ENCODE measurements at places on chromosomes 3 and 15.

- no peak for DNase-seq
Observed at GRCh38 chr3:156617781-156618180, 56.6 kb upstream of the TIPARP start.

DNA sequence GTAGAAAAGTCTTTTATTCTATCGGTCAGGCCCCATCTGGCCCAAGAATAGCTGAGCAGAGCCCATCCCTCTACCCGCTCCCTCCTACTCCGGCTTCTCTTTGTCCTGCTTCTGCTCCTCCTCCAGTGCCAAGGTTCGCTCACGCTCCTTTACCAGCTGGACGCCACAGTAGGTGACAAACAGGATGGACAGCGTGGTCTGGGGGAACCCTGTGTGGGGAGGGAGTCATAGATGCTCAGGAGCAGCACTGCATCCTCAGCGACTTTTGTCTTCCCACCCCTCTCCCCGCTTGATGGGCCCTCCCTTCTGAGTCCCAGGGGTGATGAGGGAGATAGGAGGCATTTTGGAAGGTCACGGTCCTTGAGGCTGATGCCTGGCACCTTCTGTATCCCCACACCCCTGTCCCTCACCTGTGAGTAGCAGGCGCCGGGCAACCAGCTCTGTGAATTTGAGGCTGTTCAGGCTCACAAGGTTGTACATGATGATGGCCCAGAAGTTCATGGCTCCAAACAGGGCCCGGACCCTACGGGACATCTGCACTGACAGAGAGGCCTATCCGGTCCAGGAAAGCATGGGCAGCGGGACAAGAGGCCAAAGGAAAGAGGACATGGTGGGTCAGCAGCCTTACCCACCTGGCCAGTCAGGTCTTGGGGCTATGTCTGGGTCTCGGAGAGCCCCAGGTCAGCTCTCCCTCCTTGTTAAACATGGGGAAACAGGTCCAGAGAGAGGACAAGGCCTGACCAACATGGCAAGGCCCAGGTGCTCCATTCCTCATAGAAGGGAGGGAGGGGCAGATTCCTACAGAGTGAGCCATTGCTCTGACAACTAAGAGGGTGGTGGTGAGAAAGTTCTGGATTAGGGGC is 7.6 kb downstream of the KLHL40 start:
- no peak for DNase-seq

GRCh38 chr15:63600616-63601025 is 3.4 kb downstream of the FBXL22 start:
- DNase-seq, result peak; percentile 90

- no peak for DNase-seq
Observed at GRCh38 chr15:101351736-101352135, 56.7 kb upstream of the SNRPA1 start.

DNA sequence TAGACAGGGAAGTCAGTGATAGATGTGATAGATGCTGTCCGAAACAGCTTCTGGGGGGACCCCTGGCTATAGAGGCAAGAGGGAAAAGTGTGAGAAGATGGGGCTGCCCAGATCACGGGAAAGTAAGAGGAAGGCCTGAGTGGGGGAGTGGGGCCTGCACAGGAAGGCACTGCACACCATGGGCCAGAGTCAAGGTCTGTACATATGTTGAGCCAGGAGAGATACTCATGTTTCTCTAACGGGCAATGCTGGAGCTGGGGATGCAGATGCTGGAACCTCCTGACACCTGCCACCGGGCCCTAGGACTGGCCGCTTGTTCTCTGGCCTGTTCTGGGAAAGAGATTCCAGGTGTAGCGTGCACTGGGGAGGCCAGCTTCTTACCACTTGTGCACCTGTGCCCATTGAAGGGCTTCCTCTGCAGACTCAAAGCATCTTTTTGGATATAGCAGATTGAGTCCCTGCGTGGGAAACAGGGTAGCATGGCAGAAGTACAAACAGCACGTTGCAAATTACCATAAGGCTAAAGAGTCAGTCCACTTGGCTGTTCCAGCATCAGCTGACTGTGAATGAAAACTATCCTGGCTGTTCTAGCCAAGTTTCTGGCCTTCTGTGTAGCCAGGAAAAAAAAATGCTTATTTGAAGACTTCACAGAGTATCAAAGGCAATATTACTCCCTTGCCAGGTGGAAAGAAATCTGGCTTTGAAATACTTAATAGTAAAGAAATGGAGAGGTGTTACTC is 77.1 kb upstream of the GSK3B start:
- DNase-seq, result no peak

DNA sequence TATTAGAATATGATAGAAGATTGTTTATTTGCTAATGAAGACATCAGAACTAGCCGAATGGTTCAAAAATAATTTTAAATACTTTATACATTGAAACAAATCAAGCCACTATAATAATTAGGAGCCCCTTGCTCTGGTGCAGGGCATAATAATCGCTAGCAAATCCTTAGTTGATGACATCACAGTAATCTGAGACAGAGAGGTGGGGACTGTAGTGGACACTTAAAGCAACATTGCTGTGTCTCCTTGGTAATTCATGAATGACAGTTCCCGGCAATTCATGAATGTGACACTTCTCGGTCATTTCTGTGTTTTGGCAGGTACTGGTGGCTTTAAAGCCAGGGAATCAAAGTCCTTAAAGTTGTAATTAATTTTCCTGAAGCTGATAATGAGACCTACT is 114.3 kb downstream of the PPM1L start:
- no peak for DNase-seq

GRCh38 chr15:94277485-94277884 is 46.1 kb downstream of the MCTP2 start:
- DNase-seq, result no peak

DNA sequence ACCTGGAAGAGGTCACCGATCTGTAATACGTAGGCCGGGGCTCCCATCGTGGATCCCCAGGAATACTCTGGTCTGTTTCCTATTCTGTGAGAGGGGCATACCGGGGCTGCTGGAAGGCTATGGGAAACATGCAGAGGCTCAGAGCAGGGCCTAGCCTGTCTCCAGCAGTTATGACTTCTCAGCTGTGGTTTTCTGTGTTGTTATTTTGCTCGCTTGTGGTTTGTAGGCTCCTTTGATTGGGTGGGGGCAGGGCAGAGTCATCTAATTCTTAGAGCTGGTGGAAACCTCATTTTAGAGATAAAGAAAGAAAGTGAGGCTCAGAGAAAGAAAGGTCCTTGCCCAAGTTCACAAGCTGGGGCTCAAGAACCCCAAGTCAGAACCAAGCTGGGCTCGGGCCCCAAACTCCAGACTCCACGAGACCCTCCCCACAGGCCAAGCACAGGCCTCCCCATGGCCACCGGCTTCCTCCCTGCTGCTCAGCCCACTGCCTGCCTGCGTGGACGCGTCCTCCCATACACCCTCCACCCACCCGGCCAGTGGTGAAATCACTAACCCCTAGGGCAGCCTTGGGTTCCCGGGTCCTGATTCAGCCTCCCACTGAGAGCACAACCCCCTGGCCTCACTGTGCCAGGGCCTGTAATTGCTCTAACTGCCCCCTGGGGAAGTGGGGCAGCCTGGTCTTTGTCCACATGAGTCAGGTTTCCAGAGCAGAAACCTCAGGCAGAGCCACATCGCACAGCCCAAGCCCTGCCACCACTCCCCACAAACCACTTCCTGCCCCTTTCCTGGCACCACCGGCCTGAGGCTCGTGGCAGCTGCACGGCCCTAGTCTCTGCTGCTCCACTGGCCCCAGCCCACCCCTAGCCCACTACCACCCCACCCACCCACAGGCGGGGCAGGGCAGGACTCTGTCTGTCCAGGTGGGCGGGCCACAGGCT is 270.8 kb downstream of the UACA start:
- DNase-seq, result peak; percentile 82

DNA sequence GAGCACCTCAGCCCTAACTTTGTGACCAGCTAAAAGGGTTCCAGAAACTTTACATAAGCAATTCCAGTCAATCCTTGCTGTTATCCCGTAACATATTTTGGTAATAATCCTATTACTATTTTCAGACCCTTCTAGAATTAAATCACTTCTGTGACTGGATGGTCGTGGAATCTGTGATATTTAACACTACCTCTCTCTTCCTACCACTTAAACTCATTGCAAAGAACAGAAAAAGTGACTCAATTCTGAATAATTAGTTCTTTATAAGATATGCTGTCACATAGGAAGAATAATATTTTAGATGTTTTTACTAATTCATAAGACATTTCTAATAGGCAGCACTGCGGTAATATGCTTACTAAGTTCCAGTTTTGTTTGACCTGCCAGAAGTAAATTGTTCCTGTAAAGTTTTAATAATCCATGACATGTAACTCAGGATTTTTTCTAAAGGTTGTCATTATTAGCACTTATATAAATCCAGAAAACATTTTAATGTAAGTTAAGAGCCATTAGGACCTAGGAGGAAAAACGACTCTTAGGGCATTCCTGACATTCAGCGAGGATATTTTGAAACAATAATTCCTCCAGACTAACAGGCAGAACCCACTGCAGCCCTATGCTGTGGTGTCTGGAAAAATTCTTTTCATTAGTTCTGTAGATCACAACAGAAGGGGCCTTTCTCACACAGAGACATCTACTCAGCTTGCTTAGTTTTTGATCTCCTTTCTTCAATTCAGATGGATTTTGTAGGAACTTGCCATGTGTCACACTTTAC is 113.3 kb upstream of the MBNL1 start:
- no peak for DNase-seq

DNA sequence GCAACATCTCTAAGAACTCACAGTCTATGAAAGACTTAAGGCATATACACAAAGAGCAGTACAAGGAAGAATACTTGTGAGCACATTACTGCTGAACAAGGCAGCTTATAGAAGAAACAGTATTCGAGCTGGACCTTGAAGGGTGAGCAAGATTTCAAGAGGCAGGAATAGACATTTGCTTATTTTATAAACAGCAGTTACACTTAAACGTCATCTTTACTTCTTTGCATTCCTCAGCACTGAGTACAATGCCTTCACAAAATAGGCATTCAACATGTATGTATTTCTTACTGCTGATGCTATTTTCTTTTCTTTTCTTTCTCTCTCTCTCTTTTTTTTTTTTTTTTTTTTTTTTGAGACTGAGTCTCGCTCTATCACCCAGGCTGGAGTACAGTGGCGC is 205.8 kb downstream of the ZIC4 start:
- no peak for DNase-seq

DNA sequence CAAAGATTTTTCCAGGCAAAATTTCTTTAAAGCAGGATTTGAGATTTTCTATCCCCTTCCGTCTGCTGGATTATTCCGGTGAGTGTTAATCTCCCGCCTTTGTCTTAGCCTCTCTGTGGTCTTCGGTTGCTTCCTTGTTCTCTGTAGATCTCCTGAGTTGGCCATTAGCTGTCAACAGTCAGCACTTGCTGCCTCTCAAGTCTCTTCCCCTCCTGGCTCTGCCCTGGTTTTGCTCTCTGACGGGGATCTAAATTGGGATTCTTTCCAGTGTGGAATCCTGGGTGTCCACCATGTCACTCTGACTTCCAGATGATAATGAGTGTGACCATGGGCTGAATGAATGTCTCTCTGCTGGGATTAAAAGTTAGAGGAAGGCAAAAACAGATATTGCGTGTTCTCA is 121.5 kb downstream of the IGF1R start:
- DNase-seq, result no peak

GRCh38 chr3:171168086-171168485 is 141.6 kb upstream of the SLC2A2 start:
- DNase-seq, result no peak

GRCh38 chr3:87145553-87145952 is 81.6 kb upstream of the CHMP2B start:
- DNase-seq, result no peak

DNA sequence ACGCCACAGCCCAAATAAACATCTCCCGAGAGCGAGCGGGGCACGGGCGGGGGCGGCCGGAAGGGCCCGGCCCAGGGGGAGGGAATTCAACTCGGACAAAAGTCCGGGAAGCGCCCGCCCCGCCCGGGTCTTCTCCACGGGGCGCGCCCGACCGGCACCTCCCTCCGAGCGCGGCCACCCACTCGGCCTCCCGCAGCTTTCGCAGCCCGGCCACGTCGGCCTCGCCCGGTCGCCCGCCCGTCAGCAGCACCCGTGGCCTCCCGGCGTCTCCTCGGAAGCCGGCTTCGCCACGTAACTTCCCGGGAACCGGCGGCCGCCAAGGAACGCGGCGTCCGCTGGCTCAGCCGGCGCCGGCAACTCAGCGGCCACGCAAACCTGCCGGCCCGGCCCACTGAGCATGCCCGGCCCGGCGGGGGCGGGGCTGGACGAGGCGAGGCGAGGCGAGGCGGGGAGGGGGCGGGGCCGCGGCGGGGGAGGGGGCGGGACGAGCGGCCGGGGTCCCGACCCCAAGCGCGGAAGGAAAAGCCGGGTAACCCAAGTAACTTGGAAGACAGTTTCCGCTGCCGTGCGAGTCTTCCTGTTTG is at the start of gene TJP1:
TSS of gene TJP1 (minus strand) at position 369 of the 584 bp plus-strand sequence. CDS start 440 bp downstream, outside the sequence.
- DNase-seq, result peak; percentile 91

- no peak for DNase-seq
Observed at GRCh38 chr3:97821287-97821773, 481 bp upstream of the CRYBG3 start.

DNA sequence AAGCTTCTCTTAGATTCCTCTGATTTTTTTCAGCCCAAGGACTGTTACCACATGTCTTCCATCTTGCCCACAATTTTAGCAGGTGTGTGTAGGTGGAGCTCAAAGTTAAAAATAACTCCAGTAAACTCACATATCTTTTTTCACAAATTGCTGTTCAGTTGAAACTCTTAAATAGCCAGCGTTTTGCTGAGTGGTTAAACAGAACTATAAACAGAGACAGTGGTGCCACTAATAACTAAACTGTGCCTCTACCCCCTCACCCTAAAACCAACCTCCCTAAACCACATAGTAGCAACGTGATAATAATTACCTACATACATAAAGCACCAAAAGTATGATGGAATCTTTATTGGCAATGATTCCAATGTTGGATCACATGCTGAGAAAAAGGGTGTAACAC is 525.1 kb downstream of the PDCD6IP start:
- no peak for DNase-seq

GRCh38 chr3:110362751-110363150 is 708.9 kb upstream of the NECTIN3 start:
- no peak for DNase-seq

DNA sequence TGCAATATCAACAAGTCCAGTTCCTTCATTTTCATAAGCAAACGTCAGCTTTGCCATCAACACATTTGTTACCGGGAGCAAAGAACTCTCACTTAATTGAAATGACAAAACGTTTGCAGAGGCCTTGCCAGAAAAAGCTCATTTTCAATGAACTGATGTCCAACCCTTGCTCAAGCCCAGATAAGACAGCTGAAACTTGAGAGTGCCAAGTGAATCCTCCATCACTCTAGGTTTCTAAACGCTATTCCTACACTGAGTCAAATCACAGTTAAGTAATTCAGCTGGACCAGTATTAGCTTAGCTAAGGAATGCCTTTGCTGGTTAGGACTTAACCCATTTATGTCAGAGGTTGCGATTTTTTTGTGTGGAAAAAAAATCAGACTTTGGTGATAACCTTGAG is 11.5 kb downstream of the CHSY1 start:
- DNase-seq, result no peak

- no peak for DNase-seq
Observed at GRCh38 chr3:79329154-79329553, 438.6 kb downstream of the ROBO1 start.

GRCh38 chr3:186359078-186359477 is 3.0 kb downstream of the DGKG start:
- no peak for DNase-seq

Data from right forelimb (tissue), 1 donor.